ENCODE measurements at places on chromosomes 1 and 21.

DNA sequence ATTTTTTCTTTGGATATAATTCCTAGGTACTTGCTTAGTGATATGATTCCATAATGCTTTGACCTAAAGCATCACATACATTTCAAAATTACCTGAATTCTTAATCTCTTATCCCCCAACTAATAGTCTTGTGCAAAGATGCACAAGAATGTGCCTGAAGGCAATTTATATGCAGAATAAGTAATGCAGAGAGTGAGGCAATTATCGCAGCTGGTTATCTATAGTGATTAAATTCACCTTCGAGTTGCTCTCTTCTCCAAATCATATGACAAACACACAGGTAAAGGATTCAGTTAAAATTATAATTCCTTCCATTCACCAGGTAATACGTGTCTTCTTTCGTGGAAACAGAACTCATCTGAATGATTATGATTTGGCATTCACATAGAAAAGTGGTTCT, 717.3 kb downstream of the MRPL39 start:
- DNase-seq = no peak

DNA sequence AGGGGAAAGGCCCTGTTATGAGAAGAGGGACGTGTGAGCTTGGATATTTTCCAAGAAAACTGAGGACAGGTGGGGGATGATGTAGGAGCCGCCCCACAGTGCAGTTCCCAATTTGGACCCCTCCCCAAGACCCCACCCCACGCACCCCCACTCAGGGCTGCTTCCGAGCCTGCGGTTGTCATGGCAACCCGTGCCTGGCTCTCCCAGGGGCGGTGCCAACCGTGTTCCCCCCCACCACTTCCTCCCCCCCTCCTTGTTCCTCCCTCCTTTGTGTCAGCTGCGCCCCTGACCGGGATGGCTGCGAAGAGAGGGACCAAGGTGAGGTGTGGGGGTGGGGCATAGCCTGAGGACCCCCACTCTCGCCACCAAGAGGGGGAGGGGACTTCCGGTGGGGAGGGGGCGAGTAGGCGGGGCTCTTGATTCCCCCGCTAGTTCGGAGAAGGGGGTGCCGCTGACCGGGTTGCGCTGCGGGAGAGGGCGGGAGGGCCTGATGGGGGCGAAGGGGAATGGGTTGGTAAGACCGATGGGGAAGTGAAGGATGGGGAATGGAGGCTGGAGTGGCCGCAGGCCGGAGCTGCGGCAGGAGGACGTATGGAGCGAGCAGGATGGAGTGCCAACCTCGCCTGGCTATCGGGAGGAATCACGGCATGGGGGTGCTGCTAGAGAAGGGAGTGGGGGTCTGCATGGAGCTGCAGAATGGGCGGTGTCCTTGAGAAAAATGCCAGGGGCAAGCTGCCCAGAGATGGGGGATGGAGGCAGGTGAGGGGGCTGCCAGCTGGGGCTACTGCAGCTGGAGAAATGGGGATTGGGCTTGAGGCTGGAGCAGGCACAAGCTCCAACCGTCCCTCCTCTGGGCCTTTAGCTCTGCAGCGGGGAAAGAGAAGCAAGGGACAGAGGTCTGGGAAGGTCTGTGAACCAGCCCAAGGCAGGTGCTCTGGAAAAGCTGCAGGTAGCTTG, 953 bp downstream of the TRIM46 start:
- no peak for DNase-seq

DNA sequence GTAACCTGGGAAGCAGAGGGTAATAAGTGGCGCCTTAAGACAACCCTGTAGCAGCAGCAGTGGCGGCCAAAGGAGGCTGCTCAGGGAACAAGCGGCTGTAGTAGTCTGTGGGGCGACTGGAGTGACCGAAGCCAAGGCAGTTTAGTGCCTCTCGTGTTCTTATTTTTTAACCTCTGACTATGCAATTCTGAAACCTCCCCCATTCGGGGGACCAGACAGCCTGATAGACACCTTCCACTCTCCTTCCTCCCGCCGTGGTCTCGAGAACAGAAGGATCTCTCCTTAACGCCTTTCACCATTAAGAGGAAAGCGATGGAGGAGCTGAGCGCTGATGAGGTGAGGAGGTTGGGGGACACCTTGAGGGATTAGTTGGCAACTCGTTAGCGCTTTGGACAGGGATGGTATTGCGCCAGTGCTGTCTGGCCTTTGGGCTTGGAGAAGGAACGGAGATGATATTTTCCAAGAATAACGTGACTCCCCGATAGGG, 644 bp downstream of the UBE4B start:
- peak; percentile 62 for DNase-seq

- DNase-seq = no peak
Observed at GRCh38 chr1:95012389-95012788, 60.4 kb downstream of the ALG14 start.

DNA sequence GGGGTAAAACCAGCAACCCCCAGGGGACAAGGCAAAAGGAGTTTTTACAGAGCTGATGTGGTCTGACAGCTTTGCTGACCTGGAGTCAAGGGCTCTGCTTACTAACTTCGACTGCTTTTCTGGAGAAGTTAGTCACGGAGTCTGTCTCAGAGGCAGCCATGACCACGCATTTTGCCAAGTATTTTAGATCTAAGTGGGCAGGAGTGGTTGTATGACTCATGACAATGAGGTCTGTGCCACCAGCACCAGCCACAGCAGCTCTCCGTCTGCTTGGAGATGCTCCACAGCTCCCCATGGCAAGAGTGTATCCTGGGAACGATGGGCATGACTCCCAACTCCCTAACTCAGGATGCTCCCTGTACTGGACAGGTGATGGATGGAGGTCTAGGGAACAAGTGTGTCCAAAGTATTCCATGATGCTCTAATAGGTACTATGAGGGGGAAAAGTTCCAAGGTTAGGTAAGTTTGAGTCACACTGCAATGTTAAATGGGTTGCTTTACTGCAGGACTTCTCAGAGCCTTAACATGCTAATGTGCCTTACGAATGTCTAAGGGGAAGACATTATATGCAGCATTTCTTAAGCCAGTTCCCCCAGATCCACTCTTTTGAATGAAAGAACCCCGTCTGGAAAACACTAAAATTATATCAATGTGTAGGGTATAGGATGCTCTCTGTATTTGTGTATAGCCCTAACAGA, 359.0 kb downstream of the HHAT start:
- DNase-seq = no peak

GRCh38 chr1:99639945-99640344, 6.0 kb upstream of the PALMD start:
- no peak for DNase-seq

DNA sequence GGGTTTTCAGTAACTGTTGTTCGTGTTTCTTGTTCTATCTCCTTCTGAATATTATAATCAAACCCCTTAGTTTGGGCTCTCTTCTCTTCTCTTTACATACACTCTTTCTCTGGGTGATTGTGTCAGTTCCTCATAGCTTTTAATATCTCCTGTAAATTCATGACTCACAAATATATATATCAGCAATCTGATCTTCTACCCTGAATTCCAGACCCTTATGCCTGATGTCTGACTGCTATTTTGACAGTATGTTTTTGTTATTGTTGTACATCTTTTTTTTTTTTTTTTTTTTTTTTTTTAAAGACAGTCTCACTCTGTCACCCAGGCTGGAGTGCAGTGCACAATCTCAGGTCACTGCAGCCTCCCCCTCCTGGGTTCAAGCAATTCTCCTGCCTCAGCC, 70.8 kb upstream of the MPC2 start:
- DNase-seq = no peak

DNA sequence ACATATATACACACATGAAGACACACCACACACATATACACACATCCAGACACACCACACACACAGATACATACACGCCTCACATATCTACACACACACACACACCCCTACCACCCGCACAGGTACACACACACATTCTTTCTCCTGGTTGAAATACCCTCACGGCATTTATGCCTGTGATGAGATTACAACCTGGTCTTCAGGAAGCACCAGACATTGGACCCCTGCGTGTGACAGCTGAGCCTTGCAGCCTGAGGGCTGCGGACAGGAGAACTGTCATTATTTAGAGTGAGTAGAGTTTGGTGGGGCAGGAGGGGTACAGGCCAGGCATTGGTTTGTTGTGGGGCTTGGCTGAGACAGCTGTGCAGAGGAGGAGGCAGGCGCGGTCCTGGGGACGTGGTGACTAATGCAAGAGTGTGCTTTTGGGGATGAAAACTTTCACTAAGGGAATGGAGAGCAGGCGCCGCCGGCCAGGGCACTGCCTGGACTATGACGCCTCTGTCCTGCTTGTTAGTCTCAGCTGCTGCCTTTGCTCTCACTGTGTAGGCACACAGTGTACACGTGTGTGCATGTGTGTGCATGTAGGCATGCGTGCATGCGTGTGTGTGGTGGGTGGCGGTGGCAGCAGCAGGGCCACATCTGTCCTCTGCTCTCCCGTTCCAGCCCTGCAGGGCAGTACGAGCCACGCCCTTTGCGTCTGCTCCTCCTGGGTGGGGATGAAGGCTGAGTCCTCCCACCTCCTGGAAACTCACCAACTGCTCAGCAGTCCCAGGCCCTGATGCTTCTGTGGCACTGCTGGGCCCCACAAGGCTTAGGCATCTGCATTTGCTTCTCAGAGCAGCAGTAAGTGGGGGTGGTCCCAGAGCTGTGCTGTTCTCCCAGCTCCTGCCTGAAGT, 57.6 kb downstream of the SPSB1 start:
- no peak for DNase-seq
